C1 segment of cervical spinal cord (tissue), 14 donors: ENCODE measurements at places on chromosomes 4 and X.
A peak's percentile ranks its signal among the peaks of the same experiment; 100 is the strongest.

GRCh38 chr4:54169176-54169575 is 59.9 kb upstream of the PDGFRA start:
- DNase-seq, result no peak

DNA sequence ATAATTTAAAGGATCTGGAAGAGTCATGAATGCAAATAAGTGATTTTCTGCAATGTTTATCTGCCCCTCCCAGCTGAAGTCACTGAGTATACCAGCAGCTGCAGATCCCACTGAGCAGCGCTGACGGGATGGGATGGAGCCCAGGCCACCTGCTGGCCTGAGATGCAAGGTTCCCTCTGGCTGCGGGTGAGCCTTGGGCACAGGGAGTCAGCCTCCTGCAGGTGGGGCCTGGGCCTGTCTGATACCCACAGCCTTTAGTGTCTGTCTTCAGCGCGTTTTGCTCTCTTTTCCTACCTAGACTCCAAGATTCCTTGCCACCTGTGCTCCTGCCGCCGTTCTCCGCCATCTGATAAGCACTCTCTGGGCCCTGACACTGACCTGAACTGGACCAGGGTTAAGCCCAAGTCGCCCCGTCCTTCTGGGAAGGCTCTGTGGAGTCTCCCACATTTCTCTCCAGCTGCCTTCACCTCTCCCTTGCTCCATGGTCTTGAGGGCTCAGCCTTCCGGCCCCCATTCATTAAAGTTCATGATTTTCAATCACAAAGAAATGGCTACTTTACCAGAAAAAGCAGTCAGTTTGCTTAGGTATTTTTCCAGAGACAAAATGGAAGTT is 223.1 kb upstream of the FAT1 start:
- no peak for DNase-seq

DNA sequence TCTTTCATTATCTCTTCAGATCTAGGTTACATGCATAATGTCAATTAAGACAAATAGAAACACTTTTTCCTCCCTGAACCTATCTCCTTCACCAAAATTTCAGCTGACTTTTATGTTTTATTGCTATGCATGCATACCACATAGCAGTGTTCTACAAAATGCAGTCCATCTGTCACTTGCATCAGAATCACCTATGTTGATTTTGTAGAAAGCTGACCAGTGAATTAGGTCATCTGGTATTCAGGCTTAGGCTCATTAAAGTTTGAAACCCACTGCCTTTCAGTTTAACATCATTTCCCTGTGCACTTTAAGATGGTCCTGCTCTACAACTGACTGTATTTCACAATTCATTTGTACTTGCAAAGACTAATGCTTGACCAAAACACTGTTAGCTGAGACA is 277.9 kb downstream of the CFAP299 start:
- DNase-seq, result no peak

- DNase-seq, result no peak
These were observed 11.7 kb downstream of the OTUD4 start for GRCh38 chr4:145168581-145169187.

DNA sequence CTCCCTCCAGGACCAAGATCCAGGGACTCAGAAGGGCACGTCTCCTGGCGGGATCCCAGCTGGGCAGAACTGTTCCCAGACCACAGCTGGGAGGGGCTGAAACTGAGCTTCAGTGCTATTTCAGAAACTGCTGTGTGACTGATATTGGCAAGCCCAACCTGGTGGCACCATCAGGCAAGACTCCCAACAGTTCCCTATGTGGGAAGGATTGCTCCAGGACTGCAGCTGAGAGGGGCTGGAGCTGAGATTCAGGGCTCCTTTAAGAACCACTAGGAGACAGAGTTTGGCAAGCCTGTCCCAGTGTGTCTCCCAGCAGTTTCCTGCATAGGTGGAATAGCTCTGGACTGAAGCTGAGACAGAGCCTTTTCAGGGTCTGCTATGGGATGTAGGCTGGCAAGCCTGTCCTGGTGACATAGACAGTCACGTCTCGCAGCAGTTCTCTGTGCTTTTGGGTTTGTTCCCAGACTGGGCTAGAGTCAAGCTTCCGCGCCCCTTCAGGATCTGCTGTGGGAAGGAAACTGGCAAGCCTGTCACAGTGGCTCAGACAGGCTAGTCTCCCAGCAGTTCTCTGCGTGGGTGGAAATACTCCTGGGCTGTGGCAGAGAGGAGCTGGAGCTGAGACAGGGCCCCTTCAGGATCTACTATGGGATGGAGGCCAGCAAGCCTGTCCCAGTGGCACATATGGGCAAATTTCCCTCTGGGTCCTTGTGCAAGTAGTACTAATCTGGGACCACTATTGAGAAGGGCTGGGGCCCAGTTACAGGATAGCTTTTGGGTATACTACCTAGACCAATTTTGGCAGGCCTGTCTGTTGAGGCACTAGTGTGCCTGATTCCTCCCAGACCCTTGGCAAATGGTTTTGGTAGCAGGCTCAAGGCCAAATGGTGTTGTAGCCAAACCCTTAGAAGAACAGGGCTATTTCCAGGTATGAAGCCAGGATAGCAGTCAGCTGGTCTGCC is 20.2 kb upstream of the MED14 start:
- DNase-seq, result peak; percentile 41

- no peak for DNase-seq
These were observed 443.6 kb upstream of the PITX2 start for GRCh38 chr4:111066447-111066846.
